ENCODE measurements at places on chromosomes 1 and 21.

GRCh38 chr1:38777464-38777957, 82.1 kb downstream of the RRAGC start:
- DNase-seq = no peak

DNA sequence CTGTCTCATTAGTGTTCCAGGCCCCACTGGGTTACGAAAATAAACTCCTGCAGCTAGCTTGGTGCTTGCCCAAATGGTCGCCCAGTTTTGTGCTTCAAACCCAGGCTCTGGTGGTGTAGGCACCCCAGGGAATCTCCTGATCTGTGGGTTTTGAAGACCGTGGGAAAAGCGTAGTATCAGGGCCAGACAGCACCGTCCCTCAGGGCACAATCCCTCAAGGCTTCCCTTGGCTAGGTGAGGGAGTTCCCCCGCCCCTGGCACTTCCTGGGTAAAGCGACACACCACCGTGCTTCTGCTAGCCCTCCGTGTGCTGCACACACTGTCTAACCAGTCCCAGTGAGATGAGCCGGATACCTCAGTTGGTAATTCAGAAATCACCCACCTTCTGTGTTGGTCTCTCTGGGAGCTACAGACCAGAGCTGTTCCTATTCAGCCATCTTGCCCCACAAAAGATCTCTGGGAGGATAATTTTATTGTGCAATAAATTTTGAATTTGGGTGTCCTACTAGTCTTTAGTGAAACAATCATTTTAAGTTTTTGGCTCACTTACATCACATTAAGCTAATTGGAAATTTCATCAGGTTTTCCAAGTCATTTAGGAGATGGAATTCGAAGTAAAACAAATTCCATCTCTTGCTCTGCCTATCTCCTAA, 9.4 kb upstream of the SLC25A24 start:
- DNase-seq = no peak

DNA sequence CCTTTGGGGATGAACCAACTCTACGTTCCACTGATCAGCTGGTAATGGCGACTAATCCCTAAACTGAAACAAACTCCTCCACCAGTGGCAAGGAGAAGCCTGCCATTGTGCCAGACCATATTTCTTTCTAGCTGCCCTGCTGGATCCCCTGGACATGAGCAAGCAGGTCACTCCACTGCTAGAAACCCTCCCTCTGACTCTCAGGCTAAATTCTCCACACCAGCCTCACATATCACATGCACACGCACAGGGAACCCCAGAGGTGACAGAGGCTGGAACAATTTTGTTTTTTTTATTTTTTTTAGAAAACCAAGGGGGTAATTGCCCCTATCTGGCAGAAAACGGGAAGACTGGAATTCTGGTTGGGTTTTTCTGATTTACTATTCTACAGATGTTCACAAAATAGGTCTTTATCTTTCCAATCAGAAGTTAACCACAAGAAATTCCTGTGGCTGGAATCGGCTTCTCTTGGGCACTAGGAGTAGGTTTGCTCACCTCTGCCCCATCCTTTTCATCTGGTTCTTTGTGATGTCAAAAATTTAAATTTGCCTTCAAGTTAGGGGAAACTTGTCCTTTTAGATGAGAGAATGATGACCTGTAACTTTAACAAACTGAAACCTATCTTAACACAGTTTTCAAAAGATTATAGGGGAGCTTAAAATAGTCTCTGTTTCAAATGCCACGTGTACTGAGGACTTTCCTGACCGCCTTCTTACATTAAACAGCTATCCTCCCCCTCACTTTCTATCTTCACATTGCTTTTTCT, 258.1 kb downstream of the SDCCAG8 start:
- DNase-seq = no peak

- DNase-seq = peak; percentile 83
Observed at GRCh38 chr1:33180911-33181890, 642 bp downstream of the TRIM62 start.

DNA sequence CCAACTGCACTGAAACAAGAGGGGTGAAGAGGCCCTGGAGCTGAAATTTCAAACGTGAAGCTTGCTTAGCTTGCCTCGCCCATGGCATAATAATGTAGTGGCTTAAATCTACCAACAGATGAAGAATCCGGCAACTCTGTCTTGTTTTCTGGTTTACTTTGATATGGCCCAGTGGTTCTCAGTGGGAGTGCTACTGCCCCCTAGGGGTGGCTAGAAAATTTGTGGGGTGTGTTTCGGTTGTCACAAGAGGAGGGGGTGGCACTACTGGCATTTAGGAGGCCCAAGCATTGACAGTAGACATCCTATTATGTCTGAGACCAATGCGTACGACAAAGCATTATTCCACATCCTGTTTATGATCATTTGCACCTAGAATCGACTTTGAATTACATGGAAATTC, 51.9 kb upstream of the C8B start:
- DNase-seq = no peak

GRCh38 chr1:116332451-116332850, 40.6 kb upstream of the ATP1A1 start:
- no peak for DNase-seq

DNA sequence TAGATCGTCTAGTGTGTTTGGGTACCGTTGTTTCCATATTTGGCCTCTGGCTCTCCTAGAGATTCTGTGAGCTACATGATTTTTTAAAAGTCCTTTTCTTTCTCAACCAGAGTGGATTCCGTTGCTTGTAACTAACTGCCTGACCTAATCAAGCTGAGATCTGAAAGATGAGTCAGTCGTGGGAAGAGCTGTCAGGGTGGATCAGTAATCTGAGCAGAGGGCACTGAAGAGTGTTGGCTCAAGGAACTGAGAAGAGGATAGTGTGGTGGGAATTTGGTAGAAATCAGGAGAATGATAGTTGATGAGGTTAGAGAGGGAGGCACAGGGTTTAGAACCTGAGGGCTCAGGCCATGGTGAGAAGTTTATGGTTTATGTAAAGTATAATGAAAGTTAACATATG, 52.2 kb downstream of the TRAF5 start:
- no peak for DNase-seq

- DNase-seq = peak; percentile 61
Observed at GRCh38 chr1:192552760-192553191, 22.8 kb upstream of the RGS1 start.

- DNase-seq = no peak
Observed at GRCh38 chr21:45895778-45896370, 85.7 kb upstream of the COL6A1 start.

DNA sequence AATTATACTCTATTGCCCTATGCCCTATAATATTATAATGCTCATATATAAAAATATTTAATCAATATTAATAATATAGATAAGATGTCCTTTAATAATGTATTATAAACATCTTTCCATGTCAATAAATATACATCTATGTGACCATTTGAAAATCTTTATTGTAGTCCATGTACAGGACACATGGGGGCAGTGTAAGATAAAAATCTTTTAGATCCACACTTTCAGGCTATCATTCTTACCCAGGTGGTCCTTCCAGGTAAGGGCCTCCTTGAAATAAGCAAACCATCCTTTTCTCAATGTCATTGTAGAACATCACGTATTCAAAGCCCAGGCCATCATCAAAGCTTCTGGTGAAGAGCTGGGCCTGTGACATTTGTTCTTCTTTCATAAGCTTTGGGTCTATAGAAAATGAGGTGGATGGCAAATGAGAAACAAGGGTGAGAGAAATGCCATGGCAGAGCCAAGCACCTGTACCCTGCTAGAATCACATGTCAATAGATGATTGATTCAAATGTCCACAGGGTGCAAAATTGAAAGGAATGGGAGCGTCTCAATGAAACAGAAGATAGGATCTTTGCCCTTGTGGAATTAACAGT, 20.2 kb downstream of the THEM4 start:
- DNase-seq = peak; percentile 47

- DNase-seq = no peak
Observed at GRCh38 chr1:157240495-157241184, 102.4 kb upstream of the ETV3 start.

DNA sequence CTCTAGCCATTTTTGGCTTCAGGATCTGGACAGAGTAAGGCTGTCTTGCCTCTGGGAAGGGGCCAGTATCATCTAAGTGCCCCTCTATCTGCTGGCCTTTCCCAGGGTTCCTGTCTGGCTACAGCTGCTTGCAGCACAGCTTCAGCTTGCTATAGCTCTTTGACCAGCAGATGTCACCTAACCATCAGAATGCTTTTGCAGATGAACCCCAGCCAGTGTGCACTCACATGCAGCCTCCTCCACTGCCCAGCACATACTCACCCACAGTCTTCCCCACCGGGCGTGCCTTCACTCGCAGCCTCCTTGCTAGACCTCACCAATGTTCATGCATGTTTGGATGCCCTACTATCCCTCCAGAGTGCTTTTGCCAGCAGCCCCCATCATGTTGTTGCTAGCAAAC, 769.0 kb downstream of the BRINP3 start:
- no peak for DNase-seq

GRCh38 chr1:55089683-55090082, 50.3 kb downstream of the PCSK9 start:
- DNase-seq = no peak

All from CD4-positive, alpha-beta T cell treated with Interleukin-2 at 100 ng/mL for 4 hours (primary cell).